ENCODE measurements at places on chromosomes 2 and 18. TPM values are rescaled to one million over a fixed set of nuclear protein-coding genes. Genes with fewer than 3 reads are reported as not detected.
A peak's percentile ranks its signal among the peaks of the same experiment; 100 is the strongest.

GRCh38 chr2:241673797-241674725 is 12.6 kb downstream of the DTYMK start:
- DNase-seq, result no peak

GRCh38 chr2:101843471-101843870 is 146.0 kb downstream of the MAP4K4 start:
- DNase-seq, result no peak

DNA sequence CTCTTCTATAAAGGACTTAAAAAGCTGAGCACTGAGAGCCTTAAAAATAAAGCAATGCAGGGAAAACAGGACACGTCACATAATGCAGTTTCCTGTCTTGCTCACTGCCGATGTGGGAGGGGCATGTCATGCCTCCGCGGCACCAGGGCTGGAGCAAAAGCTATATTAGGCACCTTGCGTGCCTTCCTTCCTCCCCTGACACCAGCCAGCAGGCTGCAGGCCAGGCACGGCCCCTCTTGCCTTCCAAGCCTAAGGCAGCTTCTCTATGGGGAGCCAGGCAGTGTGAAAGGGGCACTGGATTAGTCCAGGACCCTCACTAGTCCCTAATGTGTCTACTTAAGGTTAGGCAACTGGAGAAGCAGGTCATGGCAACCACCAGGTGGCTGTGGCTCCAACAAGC is 26.3 kb downstream of the MRPL35 start:
- DNase-seq, result no peak

GRCh38 chr2:12062053-12062395 is 315.6 kb downstream of the LPIN1 start:
- no peak for DNase-seq

DNA sequence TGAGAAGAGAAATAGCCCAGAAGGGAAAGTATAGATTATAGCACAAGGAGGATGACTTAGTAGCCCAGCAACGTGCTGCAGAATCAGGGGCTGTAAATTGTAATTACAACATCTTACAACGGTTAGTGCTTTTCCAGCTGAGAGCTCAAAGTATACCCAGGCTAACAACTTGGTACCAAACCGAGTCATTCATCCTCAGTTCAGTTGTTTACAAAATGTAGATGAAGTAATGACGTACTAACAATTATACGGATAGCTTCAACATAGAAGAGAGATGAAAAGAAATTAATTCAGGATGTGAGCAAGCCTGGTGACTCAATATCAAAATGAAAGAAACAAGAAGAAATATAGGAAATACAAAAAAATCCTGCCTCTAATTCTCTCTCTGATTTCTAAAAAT is 99.2 kb downstream of the DYNAP start:
- peak; percentile 73 for DNase-seq

DNA sequence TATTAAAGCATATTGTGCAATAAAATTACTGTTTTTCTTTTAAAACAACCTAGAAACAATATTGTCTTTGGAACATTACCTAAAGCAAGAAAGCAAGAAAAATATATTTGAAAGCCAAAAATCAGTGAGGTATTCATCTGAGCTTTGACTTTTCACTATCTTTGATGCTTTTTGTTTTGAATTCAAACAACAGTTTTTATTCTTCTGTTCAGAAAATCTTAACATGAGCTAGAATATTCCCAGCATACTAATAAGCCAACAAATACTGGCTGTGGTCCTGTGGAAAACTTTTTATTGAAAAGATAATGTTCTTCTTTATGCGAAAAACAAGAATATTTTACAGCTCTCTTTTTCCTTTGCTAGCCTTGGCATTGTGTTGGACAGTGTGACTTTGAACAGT is 19.8 kb downstream of the FAM171B start:
- no peak for DNase-seq

- peak; percentile 17 for DNase-seq
Measured at GRCh38 chr2:84832772-84833461, 48.0 kb downstream of the TRABD2A start.

DNA sequence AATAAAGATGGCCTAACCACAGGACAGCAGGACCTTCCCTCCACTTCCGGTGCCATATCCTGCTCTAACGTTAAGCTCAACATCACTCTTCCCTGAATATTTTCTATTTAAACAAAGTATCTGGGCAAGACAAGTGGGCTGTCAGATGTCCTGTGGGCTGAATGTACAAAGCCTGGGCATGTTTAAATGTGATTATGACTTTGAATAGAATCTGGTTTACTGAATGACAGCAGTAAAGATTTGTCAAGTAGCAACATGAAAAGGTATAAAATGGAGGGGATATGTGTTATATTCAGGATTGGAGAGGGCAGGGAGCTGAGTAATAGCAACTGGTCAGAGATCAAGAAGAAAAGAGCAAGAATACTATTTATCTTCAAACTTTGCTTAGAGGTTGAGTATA is 540.9 kb downstream of the NRXN1 start:
- DNase-seq, result no peak

UGT1A3 gene
- not detected for total RNA-seq

C2orf69 gene
- 4.7 TPM for total RNA-seq

APOB gene
- under 0.01 TPM for total RNA-seq

KHK gene
- 0.56 TPM for total RNA-seq

MEP1B gene
- not detected for total RNA-seq
